Natural killer cell treated with Interleukin-12 subunit alpha and Interleukin-12 subunit beta and Interleukin-15 and Interleukin-18, amount 100 ng/mL, for 72 hours (primary cell): ENCODE measurements at places on chromosomes 1 and 21. TPM values are rescaled to one million over a fixed set of nuclear protein-coding genes. Genes with fewer than 3 reads are reported as not detected.

The OR2G3 gene
- not detected for total RNA-seq

The DTL gene
- total RNA-seq = 43.2 TPM

The TEX38 gene
- total RNA-seq = not detected

GRCh38 chr1:239237912-239238311 lies 148.5 kb upstream of the CHRM3 start:
- H3K36me3 ChIP-seq = no peaks in the 10 kb centered on the region
- no peak for DNase-seq
- H3K4me3 ChIP-seq = no peak overlapping the region
- H3K27me3 ChIP-seq = no peaks in the 10 kb centered on the region

DNA sequence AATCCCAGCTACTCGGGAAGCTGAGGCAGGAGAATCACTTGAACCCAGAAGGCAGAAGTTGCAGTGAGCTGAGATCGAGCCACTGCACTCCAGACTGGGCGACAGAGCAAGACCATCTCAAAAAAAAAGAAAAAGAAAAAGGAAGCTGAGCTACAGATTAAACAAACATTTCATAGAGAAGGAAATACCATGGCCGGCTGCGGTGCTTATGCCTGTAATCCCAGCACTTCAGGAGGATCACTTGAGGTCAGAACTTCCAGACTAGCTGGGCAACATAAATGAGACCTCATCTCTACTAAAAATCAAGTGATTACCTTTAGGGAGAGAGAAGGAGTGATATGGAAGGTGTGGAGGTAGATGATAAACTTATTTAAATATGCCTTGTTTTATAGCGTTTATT lies 14.0 kb upstream of the CFAP126 start:
- no peaks in the 10 kb centered on the region for H3K36me3 ChIP-seq
- peaks cover 6% of the 10 kb centered on the region for H3K4me1 ChIP-seq
- H3K27me3 ChIP-seq = no peaks in the 10 kb centered on the region
- DNase-seq = no peak

GRCh38 chr21:36745459-36745858 lies 46.5 kb downstream of the SIM2 start:
- H3K27ac ChIP-seq = no peak overlapping the region
- no peak for DNase-seq
- H3K4me1 ChIP-seq = peaks cover 10% of the 10 kb centered on the region
- peaks cover 6% of the 10 kb centered on the region for H3K36me3 ChIP-seq

- H3K4me1 ChIP-seq = peaks cover 16% of the 10 kb centered on the region
- H3K4me3 ChIP-seq = peak overlapping the region; percentile 19
- H3K27ac ChIP-seq = peak overlapping the region; percentile 24
- peaks cover 6% of the 10 kb centered on the region for H3K36me3 ChIP-seq
- no peak for DNase-seq
Measured at GRCh38 chr1:170562646-170563338, 30.8 kb downstream of the GORAB start.

DNA sequence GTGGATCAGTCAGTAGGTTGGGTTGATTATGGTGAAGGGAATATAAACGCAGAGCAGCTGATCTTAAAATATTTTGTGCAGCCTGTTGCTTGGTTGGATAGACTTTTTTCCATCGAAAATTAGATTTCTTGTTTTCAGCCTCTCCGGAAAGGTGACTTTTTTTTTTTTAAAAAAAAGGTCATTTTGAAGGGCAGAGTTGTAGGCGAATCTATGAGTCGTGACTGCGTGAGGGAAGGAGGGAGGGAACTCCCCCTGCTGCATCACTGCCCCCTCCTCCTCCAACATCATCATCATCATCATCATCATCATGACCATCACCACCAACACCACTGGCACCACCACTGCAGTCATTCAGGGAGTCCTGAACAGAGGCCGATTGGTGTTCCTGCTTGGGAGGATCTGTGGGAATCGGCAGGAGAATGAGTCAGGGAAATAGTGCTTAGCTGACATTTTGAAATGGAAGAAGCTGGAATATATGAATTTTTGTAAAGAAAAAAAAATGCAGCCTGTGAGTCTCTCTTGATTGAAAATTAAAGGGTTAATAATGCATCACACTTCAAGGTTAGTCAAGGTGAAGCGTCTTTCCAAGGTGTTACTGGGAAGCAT lies 1.2 kb downstream of the ATP1B1 start:
- no peak for DNase-seq
- peaks cover 5% of the 10 kb centered on the region for H3K36me3 ChIP-seq
- H3K4me1 ChIP-seq = peaks cover 41% of the 10 kb centered on the region
- H3K27ac ChIP-seq = peak overlapping the region; percentile 66
- H3K27me3 ChIP-seq = peaks cover 16% of the 10 kb centered on the region

DNA sequence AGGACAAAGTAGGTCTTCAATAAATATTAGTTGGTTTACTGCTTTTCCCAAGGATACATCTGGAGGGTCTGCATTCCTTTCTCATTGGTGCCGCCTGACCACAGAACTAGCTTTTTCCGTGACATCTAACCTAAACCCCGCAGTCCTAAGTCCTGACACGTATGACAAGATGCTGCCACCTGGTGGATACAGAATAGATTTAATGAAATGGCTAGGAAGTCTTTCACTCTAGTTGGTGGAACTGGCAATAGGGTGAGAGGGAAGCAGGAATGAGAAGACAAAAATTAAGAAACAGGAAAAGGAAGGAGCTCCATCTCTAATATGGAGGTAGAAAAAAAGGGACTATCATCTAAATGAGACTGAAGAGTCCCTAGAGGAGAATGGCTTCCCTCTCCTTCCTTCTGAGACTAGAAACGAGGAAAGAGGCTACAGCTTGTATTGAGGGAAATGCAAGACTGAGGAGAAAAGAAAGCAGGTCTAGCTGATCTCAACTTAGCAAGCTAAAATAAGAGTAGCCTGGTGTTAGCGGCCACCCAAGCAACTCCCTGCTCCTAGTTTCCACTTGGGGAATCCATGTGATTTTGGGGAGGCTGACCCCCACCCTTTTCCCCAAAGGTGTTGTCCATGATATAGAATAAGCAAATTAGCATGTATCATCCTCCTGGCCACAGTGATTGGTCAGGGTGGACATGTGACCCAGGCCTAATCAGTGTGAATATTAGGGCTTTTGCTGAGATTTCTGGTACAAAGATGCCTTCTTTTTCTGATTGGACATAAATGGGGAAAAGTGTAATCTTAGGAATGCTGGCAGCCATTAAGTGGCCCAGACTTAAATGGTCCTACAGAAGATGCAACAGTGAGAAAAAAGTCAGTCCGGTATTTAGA lies 5.9 kb downstream of the RFX5 start:
- H3K27me3 ChIP-seq = no peaks in the 10 kb centered on the region
- no peak overlapping the region for H3K4me3 ChIP-seq
- peaks cover 13% of the 10 kb centered on the region for H3K36me3 ChIP-seq
- DNase-seq = peak; percentile 76

GRCh38 chr1:8217011-8217711 lies 100.8 kb upstream of the SLC45A1 start:
- no peak overlapping the region for H3K27ac ChIP-seq
- DNase-seq = no peak
- H3K27me3 ChIP-seq = peaks cover 14% of the 10 kb centered on the region
- peaks cover 16% of the 10 kb centered on the region for H3K4me1 ChIP-seq

DNA sequence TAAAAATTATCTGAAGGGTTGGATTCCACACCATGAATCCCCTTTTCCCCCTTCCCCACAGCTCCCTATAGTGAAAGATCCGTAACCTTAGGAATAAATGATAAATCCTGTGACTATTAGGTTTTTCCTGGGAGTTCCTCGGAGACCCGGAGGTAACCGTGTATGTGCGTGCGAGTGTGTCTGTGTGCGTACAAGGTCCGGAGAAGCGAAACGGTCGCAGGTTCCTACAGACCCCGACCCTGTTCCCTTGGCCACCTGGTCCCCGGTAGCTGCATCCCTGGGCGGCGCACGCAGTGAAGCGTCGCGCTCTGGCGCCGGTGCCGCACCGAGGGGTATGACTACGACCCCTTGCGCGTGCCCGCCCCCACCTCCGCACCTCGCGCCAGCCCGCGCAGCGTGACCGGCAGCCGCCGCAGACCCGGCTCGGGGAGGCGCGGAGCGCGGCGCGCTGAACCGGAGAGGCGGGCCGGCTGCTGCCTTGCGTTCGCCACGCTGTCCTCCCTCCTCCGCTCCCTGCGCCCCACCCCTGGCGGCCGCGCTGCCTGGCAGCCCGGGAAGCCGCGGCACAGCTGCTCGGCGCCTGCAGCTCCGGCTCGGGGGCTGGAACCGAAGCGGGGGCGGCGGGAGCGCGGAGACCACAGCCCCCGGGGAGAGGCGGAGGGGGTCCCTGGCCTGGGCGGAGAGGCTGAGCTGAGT lies at the start of gene AK5:
TSS of gene AK5 (plus strand) at position 529 of the 696 bp plus-strand sequence. CDS start 295 bp downstream, outside the sequence.
- peaks cover 8% of the 10 kb centered on the region for H3K27me3 ChIP-seq
- DNase-seq = no peak
- H3K36me3 ChIP-seq = no peaks in the 10 kb centered on the region
- H3K4me3 ChIP-seq = peak within 1 kb of the TSS; percentile 59

DNA sequence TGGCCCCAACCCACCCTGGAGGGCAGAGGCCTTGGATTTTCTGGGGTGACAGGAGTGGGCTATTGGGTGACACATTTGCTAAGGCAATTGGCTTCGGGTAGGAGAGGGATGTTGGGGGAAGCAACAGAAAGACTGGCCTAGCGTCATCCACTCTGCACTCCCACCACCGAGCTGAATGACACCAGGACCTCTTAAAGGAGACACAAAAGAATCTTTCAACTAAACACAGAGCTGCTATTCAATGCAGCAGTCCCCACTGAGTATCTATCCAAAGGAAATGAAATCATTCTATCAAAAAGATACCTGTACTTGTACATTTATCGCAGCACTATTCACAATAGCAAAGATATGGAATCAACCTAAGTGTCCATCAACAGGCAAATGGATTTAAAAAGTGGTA lies 6.2 kb downstream of the TFF2 start:
- H3K27ac ChIP-seq = no peak overlapping the region
- no peaks in the 10 kb centered on the region for H3K36me3 ChIP-seq
- no peaks in the 10 kb centered on the region for H3K4me1 ChIP-seq
- no peak for DNase-seq
- peaks cover 6% of the 10 kb centered on the region for H3K27me3 ChIP-seq
- no peak overlapping the region for H3K4me3 ChIP-seq

- no peaks in the 10 kb centered on the region for H3K36me3 ChIP-seq
- H3K4me3 ChIP-seq = peak overlapping the region; percentile 30
- H3K4me1 ChIP-seq = peaks cover 12% of the 10 kb centered on the region
- DNase-seq = no peak
- peaks cover 38% of the 10 kb centered on the region for H3K27me3 ChIP-seq
Measured at GRCh38 chr1:26991310-26992116, 2.0 kb upstream of the TRNP1 start.

DNA sequence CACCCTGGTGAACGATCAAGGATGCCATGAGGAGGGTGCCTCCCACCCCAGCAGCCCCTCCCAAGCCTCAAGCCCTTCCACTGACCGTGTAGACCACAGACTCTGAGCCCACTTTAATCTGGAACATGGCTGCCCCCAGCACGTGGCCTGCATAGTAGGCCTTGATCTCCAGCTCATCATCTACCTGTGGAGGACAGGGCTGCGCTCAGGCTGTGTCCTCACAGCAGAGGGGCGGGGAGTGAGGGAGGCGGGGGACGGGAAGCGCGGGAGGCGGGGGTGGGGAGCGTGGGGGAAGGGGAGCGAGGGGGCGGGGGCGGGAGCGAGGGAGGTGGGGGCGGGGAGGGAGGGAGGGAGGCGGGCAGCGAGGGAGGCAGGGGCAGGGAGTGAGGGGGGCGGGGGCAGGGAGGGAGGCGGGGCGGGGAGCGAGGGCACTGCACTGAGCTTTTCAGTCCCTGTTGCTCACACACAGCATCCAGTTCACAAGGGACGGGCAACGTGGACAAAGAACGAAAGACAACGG lies 7.1 kb downstream of the PUSL1 start:
- no peak for DNase-seq
- no peaks in the 10 kb centered on the region for H3K36me3 ChIP-seq
- H3K27ac ChIP-seq = no peak overlapping the region
- no peaks in the 10 kb centered on the region for H3K4me1 ChIP-seq
- no peaks in the 10 kb centered on the region for H3K27me3 ChIP-seq

- no peaks in the 10 kb centered on the region for H3K4me1 ChIP-seq
- peaks cover 6% of the 10 kb centered on the region for H3K36me3 ChIP-seq
- no peak for DNase-seq
- no peaks in the 10 kb centered on the region for H3K27me3 ChIP-seq
- H3K27ac ChIP-seq = no peak overlapping the region
Measured at GRCh38 chr1:25837262-25837875, 17.6 kb downstream of the MTFR1L start.
